Neural progenitor cell (in vitro differentiated cells): ENCODE measurements at places on chromosomes 16 and 17.

DNA sequence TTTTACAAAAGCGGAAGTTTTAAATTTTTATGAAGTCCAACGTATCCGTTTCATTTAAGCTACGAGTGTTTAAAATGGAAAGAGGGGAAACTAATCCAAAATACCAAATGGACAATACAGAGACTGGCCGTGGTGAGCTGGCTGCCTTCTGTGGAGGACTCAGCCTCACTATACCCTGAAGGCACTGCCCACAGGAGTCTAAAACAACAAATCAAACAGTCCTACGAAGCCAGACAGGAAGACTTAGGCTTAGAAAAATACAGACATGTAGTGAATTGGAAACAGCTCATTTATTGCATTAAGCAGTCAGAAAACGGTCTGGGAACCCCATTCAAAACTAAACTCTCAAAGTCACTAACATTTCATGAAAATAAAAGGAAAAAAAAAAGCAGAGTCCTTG, 75.1 kb downstream of the CYTH1 start:
- no peak for DNase-seq

DNA sequence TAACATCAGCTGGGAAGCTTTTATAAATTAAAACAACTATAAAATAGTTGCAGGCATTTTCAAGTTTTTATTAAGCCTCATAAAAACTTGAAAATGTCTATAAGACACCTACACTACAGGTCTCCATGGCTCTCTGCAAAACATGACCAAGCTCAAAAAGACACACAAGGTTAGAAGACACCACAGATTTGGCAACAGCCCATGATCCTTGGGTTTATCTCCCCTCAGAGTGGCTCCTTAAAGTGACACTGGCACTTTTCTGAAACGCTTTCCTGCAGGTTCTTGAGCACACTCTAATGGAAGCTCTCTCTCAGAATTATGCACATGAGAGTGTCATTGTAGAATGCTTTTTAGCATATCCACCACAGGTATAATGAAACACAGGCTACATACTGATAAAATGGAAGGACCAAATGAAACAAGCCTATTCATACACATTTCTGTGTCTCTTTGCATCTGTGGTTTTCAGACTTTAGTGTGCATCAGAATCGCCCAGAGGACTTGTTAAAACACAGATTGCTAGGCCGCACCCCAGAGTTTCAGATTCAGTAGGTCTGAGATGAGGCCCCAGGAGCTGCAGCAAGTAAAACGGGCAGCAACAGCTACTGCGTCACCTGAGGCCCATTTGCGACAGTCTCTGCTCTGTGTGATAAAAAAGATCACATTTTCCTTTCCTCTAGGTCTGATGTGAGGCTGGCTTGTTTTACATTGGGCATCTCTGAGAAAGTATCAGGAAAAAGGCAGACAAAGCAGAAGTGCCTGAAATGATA, 75.0 kb upstream of the WSB1 start:
- no peak for DNase-seq

- no peak for DNase-seq
Observed at GRCh38 chr16:17474037-17474436, 3.3 kb upstream of the XYLT1 start.

DNA sequence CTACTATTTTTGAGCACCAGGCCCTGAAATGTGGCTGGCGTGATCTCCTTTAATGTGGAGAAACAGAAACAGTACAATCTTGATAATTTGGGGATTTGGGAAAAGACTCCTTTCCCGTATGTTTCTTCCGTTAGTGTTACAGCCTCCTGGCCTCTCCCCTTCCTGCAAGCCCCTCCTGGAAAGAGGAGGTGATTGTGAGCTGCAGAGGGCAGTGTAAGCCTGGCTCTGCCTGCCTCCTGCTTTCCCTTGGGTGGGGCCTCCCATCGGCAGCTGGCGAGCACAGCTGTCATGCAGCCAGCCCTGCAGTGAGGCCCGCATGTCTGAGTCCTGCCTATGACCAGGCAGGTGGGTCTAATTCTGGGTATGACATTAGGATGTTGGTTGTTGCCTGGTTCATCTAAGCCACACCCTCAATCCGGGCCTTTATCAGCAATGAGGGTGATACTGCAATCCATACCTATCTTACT, 48.7 kb upstream of the WSB1 start:
- peak; percentile 85 for DNase-seq

DNA sequence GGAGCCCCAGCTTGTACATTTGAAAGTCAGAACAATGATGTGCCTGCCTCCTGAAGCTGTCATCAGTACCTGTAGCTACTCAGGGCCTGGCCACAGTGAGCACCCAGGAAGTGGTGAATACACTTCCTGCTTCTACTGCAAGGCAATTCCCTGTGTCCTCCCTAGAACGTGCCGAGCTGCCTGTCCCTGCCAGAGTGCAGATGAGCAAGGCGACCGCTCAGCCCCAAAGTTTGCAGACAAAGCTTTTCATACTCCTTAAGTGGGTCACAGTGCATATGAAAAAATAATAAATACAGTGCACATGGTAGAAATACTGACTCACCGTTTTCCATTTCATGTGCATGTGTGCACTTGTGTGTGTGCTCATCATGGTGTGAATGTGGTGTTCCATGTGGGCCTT, 77.3 kb downstream of the MPRIP start:
- no peak for DNase-seq

DNA sequence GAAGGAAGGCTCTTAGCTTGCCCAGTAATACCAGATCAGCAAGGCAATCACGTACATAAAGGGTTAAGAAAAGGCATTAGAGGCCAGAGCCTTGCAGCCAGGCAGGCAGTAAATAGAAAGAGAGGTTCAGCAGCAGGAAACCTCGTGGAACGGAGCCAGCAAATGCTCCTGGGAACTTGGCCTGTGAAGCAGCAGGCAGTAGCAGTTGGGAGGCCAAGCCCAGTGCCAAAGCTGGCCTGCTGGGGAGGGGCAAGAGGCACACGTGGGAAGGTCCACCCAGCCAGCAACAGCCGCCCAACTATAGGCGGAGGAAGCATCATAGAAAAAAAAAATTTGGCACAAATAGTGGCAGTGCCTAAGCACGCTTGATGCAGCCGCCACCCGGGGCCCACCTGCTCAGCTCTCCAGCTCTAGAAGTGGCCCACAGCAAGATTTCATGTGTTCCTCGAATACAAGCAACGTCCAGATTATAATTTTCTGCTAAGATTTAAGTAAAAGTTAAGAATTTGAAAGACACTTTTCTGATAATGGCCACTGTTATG, 2339.5 kb downstream of the TP53TG3F start:
- DNase-seq, result no peak

GRCh38 chr17:49266233-49266632, 35.6 kb upstream of the PHOSPHO1 start:
- DNase-seq, result no peak

DNA sequence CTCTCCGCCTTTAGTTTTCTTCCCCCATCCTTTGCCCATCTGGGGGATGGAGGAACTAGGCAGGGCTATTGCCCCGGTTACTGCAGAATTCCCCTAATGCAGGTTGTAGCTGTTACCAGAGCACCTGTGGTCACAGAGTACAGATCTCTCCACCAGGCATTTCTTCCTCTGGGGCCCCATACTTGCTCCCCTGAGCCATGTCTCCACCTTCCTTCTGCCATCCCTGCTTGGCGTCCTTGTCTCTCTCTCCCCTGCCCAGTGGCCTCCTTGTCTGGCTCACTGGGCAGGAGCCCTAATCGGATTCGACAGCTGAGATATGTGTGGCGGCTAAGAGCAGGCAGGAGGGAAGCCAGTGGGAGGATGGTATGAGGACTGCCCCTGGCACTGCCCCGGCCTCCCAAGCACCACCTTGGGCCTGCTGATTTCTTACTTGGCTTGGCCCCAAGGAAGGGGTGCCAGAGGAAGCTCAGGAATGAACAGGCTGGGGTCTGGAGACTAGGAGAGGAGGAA, 2.0 kb downstream of the RARA start:
- DNase-seq, result peak; percentile 62

DNA sequence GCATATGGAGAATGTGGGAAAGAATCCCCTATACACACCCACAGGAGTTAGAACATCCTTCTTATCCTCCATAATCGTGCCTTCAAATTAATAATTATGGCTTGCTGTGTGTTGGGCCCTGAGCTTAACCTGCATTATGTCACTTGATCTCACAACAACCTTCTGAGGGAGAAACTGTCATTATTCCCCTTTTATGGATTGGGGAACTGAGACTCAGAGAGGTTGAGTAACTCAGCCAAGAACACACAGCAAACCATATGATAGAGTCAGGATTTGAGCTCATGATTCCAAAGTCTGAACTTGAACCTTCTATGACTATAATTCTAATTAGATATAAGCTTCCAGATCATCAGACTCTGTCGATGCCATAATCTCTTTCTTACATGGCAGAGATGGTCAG, 114.2 kb upstream of the CACNG3 start:
- no peak for DNase-seq

DNA sequence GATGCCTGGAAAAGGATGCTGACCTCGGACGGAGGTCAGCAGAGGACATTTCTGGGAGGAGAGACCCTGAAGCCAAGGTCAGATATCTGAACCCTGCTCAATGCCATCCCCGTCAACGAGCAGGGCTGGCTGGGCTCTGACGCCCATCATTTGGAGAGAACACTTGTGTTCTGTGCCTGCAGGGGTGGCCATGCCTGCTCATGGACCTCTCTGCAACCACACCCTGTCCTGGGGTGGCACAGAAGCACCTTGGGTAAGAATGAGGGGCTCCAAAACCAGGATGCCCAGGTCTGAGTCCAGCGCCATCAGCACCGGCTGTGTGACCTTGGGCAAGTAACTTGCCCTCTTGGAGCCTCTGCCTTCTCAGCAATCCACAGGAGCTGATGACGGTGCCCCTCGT, 293.7 kb upstream of the FOXF1 start:
- no peak for DNase-seq

DNA sequence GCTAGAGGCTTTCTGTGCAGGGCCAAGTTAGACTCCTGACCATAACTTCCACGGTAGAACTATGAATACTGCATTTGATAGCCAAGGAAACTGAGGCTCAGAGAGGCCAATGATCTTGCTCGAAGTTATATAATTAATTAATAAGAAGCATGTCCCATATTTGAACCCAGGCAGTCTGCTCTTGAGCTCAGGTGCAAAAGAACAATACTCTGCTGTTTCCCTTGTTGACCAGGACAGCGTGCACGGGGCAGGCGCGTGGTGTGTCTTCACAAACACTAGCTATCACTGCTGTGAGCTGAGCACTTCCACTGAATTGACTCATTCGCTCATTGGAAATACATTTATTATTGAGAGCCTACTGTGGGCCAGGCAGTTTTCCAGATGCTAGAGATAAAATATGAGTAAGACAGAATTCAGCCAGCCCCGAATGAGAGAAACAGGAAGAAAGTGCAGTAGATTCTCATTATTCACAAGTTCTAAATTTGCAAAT, 1.6 kb downstream of the CHD9 start:
- DNase-seq, result no peak

GRCh38 chr17:60717814-60718213, 40.2 kb downstream of the BCAS3 start:
- no peak for DNase-seq

- no peak for DNase-seq
Observed at GRCh38 chr16:86392436-86393152, 117.7 kb upstream of the FOXF1 start.

DNA sequence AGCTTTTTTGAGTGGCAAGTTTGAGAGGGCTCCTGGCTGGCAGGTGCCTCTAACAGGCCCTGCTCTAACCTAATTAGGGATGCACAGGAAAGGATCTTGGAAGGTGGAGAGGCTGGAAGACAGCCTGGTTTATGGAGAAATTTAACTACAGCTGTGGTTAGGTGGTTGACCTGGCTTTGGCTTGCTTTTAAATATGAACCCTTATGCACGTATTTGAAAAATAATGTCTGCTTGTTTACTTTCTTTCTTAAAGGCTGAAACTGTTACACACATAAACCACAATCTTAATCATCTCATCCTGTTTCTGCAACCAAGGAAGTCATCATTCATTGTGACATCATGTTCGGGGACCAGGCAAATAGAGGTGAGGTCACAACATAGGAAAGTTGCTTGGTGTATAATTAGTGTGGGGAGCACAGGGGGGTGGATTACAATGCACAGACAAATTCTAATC, 23.1 kb upstream of the DHRS13 start:
- no peak for DNase-seq

GRCh38 chr16:11528053-11528452, 58.7 kb downstream of the LITAF start:
- no peak for DNase-seq

DNA sequence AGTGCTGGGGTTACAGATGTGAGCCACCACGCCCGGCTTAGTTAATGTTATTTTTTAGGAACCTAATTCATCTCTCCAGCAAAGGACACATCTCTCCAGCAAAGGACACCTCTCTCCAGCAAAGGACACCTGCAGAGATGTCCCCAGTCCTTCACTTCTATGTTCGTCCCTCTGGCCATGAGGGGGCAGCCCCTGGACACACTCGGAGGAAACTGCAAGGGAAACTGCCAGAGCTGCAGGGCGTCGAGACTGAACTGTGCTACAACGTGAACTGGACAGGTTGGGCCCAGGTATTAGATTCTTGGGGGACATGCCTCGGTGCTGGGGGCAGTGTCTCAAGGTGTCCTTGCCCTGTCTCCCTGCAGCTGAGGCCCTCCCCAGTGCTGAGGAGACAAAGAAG, 4.7 kb downstream of the PFAS start:
- peak; percentile 18 for DNase-seq

GRCh38 chr17:36728030-36728991, 126.9 kb downstream of the MRM1 start:
- DNase-seq, result no peak

DNA sequence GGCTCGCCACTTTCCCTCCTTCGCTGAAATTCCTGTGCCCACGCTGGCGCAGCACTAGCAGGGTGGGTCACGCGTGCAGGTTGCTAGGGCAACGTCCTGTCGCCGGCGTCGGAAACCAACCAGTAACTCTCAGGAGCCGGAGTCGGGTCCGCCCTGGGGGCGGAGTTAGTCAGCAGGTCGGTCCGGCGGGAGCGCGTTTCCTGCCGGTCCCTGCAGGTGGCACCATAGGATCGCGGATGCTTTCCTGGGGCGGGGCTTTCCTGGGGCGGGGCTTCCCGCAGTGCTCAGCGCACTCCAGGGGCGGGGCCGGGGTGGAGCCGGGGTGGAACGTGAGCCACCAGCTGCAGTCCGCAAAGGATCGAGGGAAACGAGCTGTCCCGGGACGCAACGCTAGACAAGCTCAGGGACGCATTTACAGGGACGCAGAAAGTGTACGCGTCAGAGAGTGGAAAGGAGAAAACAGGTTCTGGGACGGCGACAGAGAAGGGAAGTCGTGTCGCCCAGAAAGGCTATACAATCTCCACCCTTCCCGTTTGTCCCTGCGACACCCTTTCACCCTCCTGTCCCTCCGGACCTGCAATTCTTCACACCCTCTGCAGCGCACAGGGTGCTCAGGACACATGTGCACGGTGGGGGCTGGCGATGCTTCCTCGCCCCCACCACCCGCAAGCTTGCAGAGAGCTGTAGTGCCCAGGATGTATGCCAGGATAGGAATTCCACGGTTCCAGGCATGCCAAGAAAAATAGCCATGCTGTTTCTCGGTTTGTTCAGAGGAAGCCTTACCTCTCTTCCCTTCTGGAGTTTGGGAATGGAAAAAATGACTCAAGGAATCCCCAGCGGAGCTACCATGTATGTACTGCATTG, 12.3 kb downstream of the COPZ2 start:
- DNase-seq, result peak; percentile 98
